ENCODE measurements at places on chromosomes 3 and 15. TPM values are rescaled to one million over a fixed set of nuclear protein-coding genes. Genes with fewer than 3 reads are reported as not detected.

- no peak overlapping the region for H3K4me3 ChIP-seq
- DNase-seq = no peak
- H3K4me1 ChIP-seq = peaks cover 1% of the 10 kb centered on the region
- peaks cover 17% of the 10 kb centered on the region for H3K36me3 ChIP-seq
- H3K27me3 ChIP-seq = no peaks in the 10 kb centered on the region
- H3K27ac ChIP-seq = no peak overlapping the region
Observed at GRCh38 chr3:105970283-105970682, 101.5 kb upstream of the CBLB start.

DNA sequence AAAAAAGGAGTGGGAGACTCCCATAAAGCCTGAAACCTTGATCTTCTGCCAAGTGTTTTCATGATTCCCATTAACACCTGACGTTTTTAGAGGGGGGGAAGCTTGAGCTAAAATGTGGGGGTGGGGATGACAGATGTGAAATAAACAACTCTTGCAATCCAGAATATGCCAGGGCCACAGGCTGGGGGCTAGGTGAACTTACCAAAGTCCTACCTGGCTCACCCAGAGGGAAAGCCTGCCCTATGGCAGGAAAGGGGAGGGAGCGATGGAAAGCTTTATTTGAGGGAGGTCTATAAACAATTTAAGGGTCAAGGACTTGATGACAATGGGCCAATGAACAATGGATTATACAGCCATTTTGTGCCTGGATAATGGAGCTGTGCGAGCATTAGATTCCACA lies 108.3 kb downstream of the LRIG1 start:
- peaks cover 46% of the 10 kb centered on the region for H3K36me3 ChIP-seq
- no peak for DNase-seq
- H3K4me1 ChIP-seq = peaks cover 25% of the 10 kb centered on the region
- no peak overlapping the region for H3K4me3 ChIP-seq

DNA sequence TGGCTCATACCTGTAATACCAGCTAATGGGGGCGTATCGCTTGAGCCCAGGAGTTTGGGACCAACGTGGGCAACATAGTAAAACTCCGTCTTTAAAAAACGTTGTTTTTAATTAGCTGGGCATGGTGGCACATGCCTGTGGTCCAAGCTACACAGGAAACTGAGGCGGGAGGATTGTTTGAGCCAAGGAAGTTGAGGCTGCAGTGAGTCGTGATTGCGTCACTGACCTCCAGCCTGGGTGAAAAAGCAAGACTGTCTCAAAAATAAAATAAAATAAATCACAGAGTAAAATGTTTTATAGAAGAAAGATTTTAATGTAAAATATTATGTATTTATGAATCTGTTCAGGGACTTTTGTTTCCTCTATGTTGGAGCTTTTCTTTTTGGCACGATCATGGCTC lies 15.3 kb upstream of the STRIT1 start:
- DNase-seq = no peak
- H3K36me3 ChIP-seq = no peaks in the 10 kb centered on the region
- H3K4me3 ChIP-seq = no peak overlapping the region
- H3K27me3 ChIP-seq = no peaks in the 10 kb centered on the region
- H3K27ac ChIP-seq = no peak overlapping the region

MEIS2 gene
- total RNA-seq = not detected

DNA sequence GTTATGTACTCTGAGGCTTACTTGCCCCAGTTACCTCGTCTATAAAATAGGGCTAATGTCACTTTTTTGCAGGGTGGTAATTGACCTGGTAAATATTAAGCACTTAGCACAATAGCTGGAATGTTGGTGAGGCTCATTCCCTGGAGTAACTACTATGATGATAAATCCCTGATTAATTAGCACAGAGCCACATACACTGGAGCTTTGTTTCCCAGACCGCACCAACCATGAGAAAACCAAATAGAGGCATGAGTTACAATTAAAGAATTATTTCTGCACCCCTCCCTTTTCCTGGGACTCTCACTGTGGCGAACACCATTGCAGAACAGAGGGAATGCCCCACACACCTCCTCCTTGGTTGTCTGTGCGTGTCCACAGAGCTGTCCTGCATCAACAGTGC lies 76.6 kb upstream of the CPOX start:
- no peak overlapping the region for H3K27ac ChIP-seq
- no peak for DNase-seq
- no peak overlapping the region for H3K4me3 ChIP-seq
- H3K4me1 ChIP-seq = no peaks in the 10 kb centered on the region

Data from activated CD4-positive, alpha-beta T cell treated with anti-CD3 and anti-CD28 coated beads, Interleukin-2, amount 10 ng/mL, durations not matched to agents 7 days and 5 days (primary cell).